ENCODE measurements at places on chromosomes 12 and 14.

DNA sequence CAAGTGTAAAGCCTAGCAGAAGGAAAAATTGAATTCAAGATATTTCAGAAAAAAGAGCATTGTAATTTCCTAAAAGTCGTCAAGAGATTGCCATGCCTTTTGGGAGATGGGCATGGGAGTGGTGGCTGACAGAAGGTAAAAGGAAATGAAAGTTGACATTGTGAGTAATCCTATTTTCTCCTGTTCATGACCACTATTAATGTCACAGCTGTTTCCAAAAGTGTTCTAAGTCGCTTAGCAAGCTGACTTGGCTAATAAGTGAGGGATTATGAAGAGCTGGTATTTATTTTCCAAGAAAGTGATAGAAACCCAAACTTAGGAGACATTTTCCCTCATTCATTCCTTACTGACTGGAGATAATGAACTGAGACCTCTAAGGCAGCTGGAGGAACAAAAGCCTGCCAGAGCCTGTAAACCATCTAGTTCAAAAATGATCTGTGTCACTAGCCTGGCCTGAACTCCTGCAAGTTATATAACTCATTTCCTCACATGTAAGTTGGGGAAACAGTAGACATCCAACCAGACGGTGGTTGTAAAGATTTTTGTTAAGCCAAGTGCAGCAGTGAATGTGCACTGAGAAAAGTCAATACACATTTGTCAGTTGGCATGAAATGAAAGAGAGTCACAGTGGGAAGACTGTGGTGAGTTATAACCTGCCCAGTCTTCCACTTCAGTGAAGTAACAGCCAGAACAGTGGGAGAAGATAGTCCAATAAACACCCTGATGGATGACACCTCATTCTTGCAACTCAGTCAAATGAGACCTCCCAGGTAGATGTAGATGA lies 75.8 kb downstream of the DIO2 start:
- DNase-seq: no peak

- DNase-seq: no peak
Measured at GRCh38 chr12:121238604-121239350, 28.8 kb downstream of the P2RX4 start.

DNA sequence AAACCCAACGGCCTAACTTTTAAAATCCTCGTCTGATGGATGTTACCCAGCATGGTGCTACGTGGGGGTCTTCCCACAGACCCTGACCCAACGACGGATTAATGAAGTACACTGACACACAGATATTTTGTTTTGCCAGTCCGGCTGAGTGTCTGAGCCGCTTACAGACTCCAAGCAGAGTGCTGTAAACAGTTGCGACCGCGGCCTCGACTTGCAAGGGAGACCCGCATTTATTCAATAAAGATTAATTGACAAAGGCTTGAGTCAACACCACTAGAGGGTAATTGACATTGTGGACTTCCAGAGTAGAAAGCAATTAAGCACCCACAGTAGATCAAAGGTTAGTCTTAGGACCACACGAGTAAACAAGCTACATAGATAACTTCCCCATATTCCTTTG lies 1042.4 kb downstream of the AACS start:
- DNase-seq: no peak

DNA sequence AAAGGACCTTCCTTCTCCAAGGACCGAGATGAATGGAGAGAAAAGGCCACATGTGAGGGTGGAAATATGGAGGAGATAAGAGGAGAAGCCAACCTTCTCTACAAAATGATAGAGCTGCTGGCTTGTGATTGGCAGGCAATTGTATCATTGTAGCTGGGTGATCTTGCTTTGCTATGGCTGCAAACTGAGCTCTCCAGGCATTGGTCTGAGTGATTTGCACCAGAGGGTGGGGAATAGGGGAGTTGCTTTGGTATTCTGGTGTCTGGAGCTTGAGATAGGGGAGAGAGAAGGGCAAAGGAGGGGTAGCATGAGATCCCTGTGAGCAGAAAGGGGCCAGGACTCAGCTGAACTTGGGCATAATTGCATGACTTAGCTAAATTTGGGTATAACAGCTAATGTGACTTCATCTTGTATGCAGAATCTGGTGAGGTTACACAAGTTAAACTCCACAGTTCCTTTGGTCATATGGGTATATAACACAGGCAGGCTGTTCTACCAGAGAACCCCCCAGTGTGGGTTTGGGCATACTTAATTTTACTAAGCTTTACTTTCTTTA lies 72.0 kb downstream of the FOS start:
- no peak for DNase-seq

GRCh38 chr12:72264548-72265175 lies 7.5 kb upstream of the TRHDE start:
- no peak for DNase-seq

DNA sequence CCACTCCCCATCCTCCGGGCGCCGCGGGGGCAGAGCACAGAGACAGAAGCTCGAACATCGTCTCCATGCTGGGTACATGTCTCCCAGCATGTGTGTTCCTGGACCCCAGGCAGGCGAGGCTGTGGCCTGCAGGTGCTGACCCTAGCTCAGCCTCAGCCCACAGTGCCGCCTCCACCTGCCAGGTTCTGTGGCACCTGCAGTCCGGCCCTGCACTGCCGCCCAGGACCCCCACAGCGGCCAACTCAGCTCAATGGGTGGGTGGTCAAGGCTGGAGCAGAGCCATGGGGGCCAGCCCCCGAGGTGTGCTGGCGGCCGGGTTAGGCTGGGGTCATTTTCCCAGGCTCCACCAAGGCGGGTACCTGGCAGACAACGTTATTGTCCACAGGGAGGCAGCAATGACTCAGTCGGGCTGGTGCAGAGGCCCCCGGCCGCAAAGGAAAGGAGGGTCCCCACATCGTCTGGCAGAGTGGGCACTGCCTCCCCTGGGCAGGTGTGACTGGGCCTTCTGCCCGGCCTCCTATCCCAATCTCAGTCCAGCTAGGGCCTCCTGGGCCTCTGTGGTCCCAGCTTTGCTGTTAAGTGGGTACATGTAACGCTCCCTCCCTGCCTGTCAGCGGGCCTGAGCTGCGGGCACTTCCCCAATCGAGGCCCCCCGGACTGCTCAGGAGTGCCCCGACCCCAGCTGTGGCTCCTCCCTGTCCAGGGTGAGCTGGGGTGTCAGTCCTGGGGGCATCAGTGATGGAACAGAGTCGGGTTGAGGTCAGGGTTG lies 20.2 kb upstream of the NUDT14 start:
- DNase-seq: no peak

DNA sequence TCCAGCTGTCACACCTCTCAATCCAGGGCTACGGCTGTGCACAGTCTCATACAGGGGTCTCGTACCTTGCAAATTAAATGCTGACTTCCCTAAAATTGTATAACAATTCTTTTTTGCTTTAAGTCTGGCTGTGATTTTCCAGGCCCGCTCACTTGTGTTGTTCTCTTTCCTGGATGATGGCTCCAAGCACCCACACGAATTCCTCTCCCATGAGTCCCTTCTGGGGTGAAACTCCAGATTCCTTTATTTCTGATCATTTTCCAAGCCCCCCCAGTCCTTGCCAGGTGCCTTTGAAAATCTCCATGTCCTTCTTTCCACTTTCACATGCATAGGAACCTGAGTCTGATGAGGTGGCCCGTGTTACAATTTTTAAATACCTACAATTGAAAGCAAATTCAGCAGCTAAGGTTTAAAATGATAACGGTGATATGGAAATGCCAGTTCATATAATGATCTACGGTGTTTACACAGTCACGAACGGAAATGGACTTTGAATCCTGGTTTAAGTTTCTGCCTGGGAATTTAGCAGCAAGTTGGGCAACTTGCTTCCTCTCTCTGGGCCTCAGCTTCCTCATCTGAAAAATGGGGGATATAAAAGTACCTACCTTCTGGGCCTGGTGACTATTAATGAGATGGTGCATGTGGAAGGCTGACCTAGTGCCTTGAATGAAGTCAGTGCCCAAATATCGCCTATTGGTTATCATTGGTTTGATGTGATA lies 85.5 kb downstream of the STAB2 start:
- DNase-seq: no peak

- DNase-seq: no peak
Measured at GRCh38 chr12:132675757-132676432, 11.2 kb downstream of the POLE start.

DNA sequence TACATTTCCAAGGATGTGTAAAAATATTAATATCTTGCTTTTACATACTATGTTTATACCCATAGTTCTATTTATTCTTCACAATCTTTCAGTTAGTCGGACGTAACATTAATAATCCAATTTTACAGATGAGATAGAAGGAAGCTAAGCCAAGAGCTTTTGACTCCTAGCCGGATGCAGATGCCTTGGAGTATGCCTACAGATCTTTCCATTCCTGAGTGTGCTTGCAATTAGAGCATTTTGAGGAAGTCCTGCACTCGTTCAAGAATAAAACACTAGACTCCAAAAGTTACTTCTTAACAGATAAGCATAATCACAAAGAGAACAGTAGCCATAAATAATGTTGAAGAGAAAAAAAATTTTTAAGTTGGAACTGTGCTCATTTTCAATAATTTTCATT lies 337.6 kb upstream of the CLEC14A start:
- no peak for DNase-seq

DNA sequence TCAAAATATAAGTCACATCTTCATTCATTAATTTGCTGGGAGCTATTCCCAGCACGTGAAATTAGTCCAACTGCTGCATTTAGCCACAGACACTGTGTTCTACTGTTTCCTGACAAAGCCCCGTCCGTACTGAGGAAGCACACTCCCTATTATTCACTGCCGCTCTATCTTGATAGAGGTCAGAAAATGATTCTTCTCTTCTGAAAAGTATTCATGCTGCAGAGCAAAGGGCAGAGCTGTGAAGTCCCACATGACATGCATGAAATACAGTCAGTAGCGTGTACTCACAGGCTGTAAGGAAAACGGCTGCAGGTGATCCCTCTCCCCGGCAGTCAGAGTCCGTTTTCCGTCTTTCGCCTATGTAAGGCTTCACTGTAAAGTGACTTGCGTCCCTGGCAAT lies 302.5 kb upstream of the FKBP4 start:
- no peak for DNase-seq

GRCh38 chr14:77375164-77375950 lies 1.5 kb downstream of the TMED8 start:
- no peak for DNase-seq

- DNase-seq: no peak
Measured at GRCh38 chr14:26281280-26281998, 316.4 kb downstream of the NOVA1 start.

GRCh38 chr12:110916295-110916875 lies 4.0 kb downstream of the MYL2 start:
- DNase-seq: no peak

GRCh38 chr12:94644141-94644979 lies 6.0 kb downstream of the TMCC3 start:
- no peak for DNase-seq

DNA sequence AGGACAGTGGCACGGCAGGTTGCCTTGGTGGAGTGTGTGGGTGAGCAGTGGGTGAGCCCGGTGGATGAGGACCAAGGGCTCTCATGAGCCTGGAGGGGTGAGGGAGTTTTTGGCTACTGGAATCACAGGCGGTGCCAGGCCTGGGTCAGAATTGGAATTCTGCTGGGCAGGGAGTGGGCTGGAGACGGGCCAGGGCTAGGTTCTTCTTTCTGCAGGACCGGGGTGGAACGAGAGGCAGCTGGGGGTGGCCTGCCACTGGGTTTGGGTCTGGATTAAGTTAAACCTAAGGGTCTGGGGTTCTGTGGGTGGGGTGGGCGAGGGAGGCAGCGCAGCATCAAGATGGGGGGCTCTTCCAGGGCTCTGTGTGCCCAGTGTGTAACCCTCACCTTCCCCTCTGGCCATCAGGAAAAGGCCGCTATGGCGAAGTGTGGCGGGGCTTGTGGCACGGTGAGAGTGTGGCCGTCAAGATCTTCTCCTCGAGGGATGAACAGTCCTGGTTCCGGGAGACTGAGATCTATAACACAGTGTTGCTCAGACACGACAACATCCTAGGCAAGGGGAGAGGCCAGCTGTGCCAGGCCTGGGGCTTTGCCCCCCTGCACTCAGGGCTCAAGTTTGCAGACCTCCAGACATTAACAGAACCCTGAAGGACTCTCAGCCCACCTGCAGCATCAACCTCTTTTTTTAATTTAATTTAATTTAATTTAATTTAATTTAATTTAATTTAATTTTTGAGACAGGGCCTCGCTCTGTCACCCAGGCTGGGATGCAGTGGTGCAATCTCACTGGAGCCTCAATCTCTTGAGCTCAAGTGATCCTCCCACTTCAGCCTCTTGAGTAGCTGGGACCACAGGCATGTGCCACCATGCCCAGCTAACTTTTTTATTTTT lies 7.0 kb downstream of the ACVRL1 start:
- peak; percentile 51 for DNase-seq

GRCh38 chr14:105287249-105288102 lies 13.3 kb downstream of the BRF1 start:
- no peak for DNase-seq

- DNase-seq: no peak
Measured at GRCh38 chr12:4369548-4369947, 10.0 kb downstream of the FGF23 start.

Measured in activated effector memory CD4-positive, alpha-beta T cell treated with anti-CD3 and anti-CD28 coated beads, Interleukin-2, amount 50 U/mL, for 16 hours (primary cell).